ENCODE measurements at places on chromosomes 4 and X.

GRCh38 chrX:152958047-152958446, 35.9 kb downstream of the PNMA5 start:
- DNase-seq: no peak

DNA sequence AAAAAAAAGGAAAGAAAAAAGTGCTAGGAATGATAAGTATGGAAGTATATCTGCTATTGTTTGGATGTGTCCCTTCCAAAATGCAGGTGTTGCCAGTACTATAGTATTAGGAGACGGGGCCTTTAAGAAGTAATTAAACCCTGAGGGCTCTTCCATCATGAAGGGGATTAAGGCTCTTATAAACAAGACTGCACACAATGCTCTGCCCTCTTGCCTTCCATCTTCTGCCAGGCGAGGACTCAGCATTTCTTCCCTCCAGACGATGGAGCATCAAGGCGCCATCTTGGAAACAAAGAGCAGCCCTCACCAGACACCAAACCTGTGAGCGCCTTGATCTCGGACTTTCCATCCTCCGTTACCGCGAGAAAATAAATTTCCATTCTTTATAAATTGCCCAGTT, 120.1 kb upstream of the GPM6A start:
- no peak for DNase-seq

- no peak for DNase-seq
Observed at GRCh38 chr4:126661194-126661593, 971.6 kb upstream of the INTU start.

- no peak for DNase-seq
Observed at GRCh38 chr4:10207116-10207515, 90.5 kb upstream of the WDR1 start.

- DNase-seq: peak; percentile 67
Observed at GRCh38 chr4:168318266-168318895, at the start of gene DDX60. TSS of gene DDX60 (minus strand) at chr4:168318752. CDS start at chr4:168311259, 7,493 bp downstream.

DNA sequence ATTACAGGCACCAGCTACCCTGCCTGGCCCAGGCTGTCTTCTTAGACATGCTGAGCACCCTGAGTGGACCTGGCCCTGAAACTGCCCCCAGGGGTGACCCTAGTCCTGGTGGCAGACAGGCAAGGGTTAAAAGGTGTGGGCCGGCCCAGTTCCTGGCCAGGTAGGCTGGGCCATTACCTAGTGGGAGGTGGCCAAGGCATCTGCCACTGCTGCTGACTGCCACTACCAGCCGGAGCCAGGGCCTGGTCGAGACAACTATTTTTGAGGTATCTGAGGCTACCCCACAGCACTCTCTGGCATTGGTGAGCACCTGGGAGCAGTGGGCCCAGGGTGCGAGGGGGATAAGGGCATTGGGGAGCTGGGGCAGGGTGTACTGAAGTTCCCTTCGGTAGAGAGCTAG, at the start of gene CCDC120:
Gene CCDC120, plus strand, starts transcription at position 206 of the 400 bp plus-strand sequence. CDS start 3,043 bp downstream, outside the sequence.
- DNase-seq: no peak

DNA sequence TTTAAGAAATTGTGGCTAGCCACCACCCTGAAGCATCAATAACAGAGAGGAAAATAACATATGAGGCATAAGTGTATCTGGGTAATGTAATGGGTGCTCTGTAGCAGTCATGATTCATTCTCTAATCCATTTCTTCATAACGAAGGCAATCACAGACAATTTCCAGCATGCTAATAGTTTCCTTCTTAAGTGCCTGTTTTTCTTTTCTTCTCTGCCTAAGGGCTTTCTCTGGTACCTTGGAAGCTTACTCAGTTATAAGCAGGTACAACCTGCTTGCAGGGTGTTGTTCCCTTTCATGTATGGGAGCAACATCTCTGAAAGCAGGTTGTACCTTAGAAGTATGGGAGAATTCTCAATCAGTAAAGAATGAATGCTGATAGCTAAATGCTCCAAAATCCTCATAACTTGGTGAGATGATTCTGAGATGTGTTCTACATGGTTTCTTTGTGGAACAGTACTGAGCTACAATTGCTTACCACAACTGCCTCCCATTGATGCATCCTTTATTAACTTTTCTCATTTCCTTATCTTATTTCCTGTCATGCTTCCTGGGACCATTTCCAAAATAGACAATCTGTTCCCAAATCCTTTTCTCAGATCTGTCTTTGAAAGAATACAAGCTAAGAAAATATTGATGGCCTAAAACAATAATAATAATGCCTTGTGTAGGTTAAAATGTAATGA, 247.6 kb downstream of the PAPSS1 start:
- no peak for DNase-seq

DNA sequence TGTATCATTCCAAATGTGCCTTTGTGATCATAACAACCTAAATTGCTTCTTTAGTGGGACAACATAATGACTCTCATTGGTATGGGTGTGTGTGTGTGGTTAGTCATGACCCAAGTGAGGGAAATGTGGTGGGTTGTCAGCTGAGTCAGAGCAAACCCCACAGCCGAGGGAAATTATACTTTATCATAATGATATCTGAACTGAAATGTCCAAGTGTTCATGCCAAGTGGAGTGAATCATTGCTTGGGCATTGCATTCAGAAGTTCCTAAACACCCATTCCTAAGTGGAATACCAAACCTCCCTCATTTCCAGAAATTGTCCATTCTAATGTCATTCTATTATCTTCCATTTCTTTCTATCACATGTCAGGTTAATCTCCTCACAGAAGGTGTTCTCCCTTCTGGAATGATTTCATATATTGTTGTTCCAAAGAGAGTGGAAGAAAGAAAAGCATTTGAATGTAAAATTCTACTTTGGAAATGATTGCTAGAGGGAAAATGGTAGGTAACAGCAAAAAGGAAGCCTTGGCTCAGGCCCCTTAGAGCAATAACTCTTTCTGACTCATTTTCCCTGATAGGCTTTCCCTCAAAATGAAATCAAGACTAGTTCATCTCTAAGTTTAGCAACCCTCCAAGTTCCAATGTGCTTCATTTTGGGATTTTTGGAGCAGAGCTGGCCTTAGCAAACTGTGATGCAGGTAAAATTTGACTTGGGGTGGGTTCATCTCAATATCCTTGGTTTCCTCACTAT, 230.7 kb upstream of the KCNIP4 start:
- DNase-seq: no peak

GRCh38 chr4:147516133-147516532, 35.2 kb downstream of the EDNRA start:
- no peak for DNase-seq

DNA sequence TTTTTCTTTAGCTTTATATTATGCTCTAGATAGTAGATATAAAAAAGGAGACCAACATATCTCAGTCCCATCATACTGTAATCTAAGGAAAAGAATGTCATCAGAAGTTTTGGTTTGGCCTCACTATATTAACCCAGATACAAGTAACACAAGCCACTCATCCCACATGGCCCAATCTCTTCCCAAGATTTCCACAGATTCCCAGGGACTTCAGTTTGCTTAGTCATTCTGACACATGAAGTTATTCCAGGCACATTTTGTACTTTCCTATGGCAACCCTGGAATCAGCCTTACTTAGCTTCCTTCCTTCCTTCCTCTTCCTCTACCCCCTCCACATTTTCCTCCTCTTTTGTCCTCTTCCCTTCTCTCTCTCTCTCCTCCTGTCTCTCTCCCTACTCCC, 21.7 kb upstream of the DCLK2 start:
- DNase-seq: no peak

DNA sequence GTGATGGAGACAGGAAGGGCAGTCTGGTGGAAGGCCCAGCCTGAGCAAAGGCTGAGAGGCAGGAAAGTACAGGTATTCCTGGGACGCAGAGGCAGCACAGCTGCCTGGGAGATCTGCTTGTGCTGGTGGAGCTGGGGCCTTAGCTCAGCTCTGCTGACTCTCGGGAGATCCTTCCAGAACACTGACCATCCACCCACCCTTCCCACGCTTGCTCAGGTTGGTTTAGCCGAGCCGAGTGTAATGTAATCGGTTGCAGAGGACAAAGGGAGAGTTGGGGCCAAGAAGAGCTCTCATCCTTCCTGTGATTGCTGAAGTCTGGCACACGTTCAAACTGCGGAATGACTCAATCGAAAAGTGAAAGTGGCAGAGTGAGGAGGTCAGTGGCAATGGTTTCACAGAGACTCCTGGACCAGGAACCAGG, 43.1 kb upstream of the GPR78 start:
- no peak for DNase-seq

- no peak for DNase-seq
Observed at GRCh38 chr4:151692443-151692782, 68.4 kb downstream of the GATB start.

- DNase-seq: no peak
Observed at GRCh38 chr4:38832624-38833528, 23.7 kb downstream of the TLR6 start.

Measured in left renal pelvis (tissue), 4 donors.